ENCODE measurements at places on chromosomes 11 and 22.

GRCh38 chr22:29720811-29721323 lies 1.1 kb downstream of the CABP7 start:
- DNase-seq: no peak

DNA sequence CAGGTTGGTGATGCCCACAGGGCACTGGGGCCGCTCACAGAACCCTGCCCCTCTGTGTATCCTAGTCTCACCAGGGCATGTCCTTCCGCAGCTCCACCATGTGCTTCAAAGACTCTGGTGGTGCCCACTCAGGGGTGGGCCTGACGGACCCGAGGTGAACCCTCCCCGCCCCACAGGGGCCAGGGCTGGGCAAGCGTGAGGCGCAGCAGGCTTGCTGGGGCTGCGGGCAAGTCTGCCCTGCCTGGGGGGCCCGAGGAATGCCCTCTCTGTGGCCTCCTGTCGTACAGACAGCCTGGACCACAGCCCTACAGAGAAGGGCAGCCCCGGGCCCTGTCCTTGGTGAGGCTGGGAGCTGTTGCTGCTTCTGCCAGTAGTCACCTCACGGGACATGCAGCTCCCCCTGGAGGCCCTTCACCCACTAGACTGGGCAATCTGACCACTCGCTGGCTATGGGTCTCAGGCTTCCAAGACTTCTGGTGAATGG lies 40.2 kb downstream of the TBX1 start:
- DNase-seq: no peak

GRCh38 chr11:58625826-58626460 lies 3.5 kb downstream of the CNTF start:
- DNase-seq: no peak

- no peak for DNase-seq
Measured at GRCh38 chr11:87298155-87298554, 260.4 kb downstream of the TMEM135 start.

DNA sequence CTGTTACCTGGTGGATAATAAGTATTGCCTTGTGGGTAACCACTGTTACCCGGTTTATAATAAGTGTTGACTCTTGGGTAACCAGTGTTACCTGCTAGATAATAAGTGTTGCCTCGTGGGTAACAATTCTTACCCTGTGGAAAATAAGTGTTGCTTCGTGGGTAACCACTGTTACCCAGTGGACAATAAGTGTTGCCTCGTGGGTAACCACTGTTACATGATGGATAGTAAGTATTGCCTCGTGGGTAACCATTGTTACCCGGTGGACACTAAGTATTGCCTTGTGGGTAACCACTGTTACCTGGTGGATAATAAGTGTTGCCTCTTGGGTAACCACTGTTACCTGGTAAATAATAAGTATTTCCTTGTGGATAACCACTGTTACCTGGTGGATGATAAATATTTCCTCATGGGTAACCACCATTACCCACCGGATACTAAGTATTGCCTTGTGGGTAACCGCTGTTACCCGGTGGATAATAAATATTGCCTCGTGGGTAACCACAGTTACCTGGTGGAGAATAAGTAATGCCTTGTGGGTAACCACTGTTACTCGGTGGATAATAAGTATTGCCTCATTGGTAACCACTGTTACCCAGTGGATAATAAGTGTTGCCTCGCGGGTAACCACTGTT lies 8.7 kb upstream of the NXPE4 start:
- no peak for DNase-seq

GRCh38 chr11:134425413-134425812 lies 13.4 kb upstream of the B3GAT1 start:
- DNase-seq: no peak

- DNase-seq: no peak
Measured at GRCh38 chr11:89205378-89205777, 27.7 kb downstream of the TYR start.

- DNase-seq: no peak
Measured at GRCh38 chr11:66476841-66477251, 3.4 kb upstream of the DPP3 start.

DNA sequence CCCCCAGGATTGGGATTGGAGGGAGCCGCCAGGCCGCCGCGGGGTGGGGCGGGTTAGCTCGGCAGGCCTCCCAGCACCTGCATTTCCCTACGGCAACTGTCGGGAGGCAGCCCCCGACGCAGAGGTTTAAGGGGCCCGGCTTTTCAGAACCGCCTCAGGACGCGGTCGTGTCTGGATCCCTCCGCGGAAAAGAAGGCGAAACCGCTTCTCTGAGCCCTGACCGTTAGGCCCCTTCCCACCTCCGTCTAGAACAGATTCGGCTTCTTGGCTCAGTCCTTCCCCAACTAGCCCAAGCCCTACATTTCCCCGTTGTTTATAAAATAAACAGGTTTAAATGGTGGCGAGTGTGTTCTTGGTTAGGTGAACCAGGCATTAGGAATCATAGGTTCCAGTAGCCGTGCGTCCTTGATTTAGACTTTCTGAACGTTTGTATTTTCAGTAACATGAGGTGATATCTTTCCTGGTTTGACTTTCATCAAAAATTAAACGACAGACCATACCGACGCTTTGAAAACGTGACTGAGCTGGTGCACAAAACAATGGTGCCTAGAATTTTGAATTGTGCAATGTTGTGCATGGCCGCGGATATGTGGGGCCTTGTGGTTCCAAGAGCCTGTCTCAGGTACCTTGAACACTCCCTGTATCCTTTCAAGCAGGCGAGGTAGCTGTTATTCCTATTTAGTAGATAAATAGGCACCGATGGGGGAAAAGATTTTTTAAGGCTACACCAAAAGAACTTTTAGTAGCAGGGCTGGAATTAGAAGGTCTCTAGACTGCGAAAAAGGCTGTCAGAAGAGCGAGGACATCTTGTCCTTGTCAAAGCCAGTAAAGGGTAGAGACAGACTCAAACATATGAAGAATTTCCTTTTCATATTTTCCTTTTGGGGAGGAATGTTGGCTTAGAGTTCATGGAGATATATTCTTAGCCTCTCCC lies 1.2 kb upstream of the HSPA8 start:
- DNase-seq: peak; percentile 63

DNA sequence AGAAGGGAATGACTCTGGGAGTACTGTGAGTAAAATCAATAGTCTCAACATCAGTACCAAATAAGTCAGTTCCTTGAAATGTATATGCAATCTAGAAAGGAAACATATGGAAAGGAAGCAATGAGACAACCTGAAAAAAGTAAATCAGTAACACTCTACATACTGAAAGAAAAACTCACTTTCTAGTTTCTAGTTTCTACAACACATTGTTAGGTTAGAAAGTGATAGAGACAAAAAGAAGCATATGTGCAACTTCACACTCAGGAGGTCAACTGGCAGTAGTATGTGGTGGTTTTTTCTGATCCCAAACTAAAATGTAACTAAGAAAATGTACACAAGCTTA lies 156.5 kb upstream of the SOX6 start:
- DNase-seq: no peak

- DNase-seq: no peak
Measured at GRCh38 chr11:72665911-72666472, 8.2 kb downstream of the PDE2A start.

- DNase-seq: no peak
Measured at GRCh38 chr22:24003887-24004286, 1.4 kb downstream of the GSTT4 start.

- no peak for DNase-seq
Measured at GRCh38 chr22:49007013-49007653, 820.5 kb downstream of the BRD1 start.

DNA sequence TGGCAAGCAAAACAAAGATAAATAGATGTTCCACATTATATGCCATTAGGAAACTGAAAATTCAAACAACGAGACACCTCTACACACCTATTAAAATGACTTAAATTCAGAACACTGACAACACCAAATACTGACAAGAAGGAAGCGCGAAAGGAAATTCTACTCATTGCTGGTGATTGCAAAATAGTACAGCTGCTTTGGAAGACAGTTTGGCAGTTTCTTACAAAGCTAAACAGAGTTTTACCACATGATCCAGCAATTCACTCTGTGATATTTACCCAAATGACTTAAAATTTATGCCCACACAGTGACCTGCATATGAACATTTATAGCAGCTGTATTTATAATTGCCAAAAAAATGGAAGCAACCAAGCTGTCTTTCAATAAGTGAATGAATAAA lies 232.6 kb downstream of the CASP12 start:
- no peak for DNase-seq

- no peak for DNase-seq
Measured at GRCh38 chr11:33211153-33211552, 46.0 kb upstream of the HIPK3 start.
